ENCODE measurements at places on chromosomes 1 and 21.

DNA sequence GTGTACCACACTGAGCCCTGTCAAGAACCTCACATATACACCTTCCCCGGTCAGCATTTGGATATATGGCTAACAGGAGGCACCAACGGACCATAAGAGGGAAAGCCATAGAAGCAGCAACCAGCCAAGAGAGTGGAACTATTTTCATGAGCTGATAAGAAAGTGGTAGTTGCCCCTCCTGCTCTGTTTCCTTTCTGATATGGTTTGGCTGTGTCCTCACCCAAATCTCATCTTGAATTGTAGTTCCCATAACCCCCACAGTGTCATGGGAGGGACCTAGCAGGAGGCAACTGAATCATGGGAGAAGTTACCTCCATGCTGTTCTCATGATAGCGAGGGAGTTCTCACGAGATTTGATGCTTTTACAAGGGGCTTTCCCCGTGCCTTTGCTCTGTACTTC, 366.1 kb upstream of the DAB1 start:
- DNase-seq: no peak

DNA sequence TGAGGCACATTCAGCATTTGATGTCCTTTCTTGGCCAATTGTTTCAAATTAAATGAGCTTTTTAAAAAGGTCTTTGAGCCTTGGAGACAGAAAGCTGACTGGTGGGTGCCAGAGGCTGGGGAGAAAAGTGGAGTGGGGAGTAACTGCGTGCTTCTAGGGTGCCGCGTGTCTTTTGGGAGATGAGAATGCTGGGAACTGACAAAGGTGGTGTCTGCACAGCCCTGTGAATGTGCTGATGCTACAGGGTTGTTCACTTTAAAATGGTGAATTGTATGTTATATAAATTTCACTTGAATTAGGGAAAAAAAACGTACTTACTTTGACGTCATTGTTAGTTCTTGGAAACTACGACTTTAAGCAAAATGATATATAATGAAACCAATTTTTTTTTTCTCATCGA, 8.1 kb upstream of the TFF1 start:
- DNase-seq: no peak

GRCh38 chr1:181057079-181057478, 23.3 kb downstream of the MR1 start:
- DNase-seq: no peak

DNA sequence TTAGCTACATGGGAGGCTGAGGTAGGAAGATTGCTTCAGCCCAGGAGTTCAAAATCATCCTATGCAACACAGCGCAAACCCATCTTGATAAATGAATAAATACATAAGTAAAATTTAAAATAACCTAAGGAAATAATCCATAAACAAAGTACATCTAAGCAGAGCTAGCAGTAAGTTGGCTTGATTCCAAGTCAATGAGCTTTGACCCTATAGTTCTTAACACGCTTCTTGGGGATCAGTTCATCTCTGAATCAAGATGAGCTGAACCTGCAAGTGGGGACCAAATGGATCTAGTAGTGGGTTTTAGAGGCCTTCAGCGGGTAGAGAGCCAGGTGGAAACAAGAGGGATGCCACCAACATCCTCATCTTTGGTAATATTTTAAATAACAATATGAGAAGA, 31.5 kb upstream of the PHGDH start:
- DNase-seq: no peak

GRCh38 chr1:21932127-21932526, 5.0 kb downstream of the HSPG2 start:
- DNase-seq: no peak

DNA sequence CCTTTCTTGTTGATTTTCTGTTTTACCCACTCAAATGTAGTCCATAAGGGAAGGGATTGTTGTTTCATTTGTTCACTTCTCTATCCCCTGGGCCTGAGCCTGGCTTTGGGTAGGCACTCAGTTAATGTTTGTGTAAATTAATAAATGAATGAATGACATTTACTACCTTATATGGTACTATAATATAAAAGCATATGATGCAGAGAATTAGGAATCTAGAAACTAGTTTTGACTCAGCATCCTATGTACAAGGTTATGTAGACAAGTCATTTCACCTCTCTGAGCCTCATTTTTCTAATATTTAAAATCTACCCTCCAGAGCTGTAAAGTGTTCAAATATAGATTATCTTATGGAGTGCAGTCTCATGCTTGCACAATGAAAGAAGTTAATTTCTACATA, 68.9 kb upstream of the S1PR1 start:
- DNase-seq: no peak

- DNase-seq: no peak
These were observed 43.6 kb downstream of the LRRC7 start for GRCh38 chr1:69611316-69611715.

GRCh38 chr1:234776876-234777855, 167.2 kb upstream of the IRF2BP2 start:
- no peak for DNase-seq

DNA sequence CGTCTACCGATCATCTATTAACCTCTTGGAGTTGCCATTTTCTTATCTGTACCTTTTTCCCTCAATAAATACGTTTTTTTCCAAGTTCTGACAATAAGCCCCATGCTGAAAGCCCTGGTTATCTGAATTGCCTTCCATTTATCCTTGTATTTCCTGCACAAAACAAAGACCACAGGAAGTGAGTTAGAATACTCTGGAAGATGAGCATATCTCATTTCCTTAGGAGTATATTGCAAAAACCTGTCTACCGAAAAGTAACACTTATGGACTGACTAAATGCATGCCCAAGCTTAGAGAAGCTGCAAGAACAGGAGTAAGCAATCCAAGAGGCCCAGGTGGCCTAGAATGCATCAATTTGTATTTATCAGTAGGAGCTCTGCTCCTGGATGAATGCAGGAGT, 39.9 kb downstream of the DIRAS3 start:
- no peak for DNase-seq

- no peak for DNase-seq
These were observed 166.4 kb upstream of the PROX1 start for GRCh38 chr1:213821175-213821942.

DNA sequence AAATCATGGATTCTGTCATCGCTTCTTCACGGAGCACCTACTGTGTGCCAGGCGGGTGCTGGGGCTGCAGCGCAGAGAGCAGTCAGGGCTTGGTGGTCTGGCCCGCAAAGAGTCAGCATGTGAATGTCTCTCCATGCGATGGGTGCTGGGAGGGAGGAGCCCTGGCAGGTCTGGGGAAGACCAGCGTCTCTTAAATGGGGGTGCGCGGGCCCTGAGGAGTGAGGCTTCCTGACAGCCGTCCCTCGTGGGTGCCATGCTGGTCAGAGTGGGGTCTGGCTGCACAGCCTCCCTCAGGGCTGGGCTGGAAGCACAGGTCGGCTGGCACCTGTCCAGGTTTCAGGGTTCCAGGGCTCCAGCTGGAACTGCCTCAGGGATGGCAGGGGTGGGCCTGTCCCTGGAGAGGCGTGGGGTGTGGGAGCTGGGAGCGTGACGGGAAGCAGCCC, 18.5 kb downstream of the TP73 start:
- no peak for DNase-seq

DNA sequence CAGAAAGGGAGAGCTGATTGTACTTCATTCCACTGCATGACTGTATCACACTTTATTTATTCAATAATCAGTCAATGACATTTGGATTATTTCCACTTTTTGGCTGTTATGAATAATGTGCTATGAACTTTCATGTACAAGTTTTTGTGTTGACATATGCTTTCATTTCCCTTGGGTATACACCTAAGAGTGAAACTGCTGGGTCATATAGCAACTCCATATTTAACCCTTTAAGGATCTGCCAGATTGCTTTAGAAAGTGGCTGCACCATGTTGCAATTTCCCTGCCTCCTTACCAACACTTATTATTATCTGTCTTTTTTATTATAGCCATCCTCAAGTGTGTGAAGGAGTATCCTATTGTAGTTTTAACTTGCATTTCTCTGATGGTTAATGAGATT, 108.8 kb upstream of the KCNK1 start:
- no peak for DNase-seq

DNA sequence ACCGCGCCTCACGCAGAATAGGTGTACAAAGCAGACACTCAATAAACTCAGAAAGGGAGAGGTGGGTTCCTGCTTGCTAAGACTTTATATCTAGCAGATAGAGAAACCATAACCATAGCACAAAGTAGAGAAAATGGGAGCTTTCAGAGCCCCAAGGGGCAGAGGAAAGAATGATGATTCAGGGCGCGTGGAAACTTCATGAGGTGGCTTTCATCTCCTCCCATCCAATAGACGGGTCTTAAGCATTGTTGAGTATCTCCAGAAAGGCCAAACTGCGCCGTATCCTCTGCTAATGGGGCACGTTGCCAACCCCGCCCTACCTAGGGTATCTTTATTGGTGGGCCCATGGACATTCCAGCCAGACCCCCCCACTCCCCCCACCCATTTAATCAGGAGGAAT, 778 bp upstream of the MIXL1 start:
- DNase-seq: no peak

DNA sequence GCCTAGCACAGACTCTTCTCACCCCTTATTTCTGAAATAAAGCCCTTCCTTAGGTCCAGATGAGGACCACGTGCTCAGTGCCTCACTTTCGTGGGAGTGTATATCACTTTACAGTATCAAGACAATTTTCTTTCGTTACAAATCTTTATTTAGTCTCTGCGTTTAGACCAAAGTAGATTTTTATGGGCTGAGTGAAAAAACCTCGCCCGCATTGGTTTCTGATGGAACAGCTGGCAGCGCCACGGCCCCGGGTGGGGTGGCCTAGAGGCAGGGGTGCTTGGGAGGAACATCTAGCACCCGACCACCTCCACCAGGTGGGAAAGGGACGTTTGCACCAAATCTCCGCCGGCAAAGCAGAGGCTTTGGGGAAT, 7.6 kb downstream of the SIM2 start:
- no peak for DNase-seq

- DNase-seq: no peak
These were observed 1.6 kb downstream of the SYT6 start for GRCh38 chr1:114152089-114152507.

- no peak for DNase-seq
These were observed 239.1 kb upstream of the RUNX1 start for GRCh38 chr21:35288238-35288637.

Measured in retinal pigment epithelial cell (primary cell).